T-helper 17 cell (primary cell): ENCODE measurements at places on chromosomes 12 and 14. TPM values are rescaled to one million over a fixed set of nuclear protein-coding genes. Genes with fewer than 3 reads are reported as not detected.

DLGAP5 gene
- not detected for total RNA-seq

SERPINA6 gene
- total RNA-seq, result not detected

SPTB gene
- 8.4 TPM for total RNA-seq

SIX6 gene
- total RNA-seq, result not detected

FOXG1 gene
- not detected for total RNA-seq

RNU4-1 gene
- 2,286 TPM for total RNA-seq

DPF3 gene
- total RNA-seq, result 1.2 TPM

C1R gene
- total RNA-seq, result 3.4 TPM

SIX4 gene
- total RNA-seq, result not detected

SLC38A6 gene
- total RNA-seq, result 15.8 TPM

GALNT6 gene
- total RNA-seq, result 7.0 TPM

CCND2 gene
- total RNA-seq, result 225 TPM

WASHC4 gene
- total RNA-seq, result 38.5 TPM
